ENCODE measurements at places on chromosomes 2 and 18.

DNA sequence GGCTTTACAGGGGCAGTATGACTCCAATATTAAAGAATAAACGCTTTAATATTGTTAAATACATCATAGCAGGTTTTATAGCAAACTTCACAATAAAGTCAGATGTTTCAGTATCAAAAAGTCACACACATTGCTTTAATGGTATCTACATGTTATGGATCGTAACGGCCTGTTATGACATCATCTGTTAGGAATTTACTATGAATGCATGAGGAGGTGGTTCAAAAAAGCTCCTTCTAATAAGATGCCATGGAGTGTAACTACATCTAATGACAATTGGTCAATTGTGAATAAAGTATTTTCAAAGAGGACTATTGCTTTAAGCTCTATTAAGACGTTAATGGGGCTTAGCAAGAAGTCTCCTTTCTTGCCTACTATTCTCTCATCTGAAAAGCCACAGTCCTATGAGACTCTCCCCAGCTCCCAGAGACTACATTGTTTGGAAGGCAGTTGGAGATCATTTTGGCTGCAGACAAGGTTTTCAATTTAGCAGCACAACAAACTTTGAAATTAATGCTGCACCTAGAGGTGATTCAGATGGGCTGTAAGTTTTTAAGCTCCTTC is 300.7 kb upstream of the MEIS1 start:
- DNase-seq: no peak

GRCh38 chr2:233456111-233456510 is 101.8 kb downstream of the DGKD start:
- no peak for DNase-seq

GRCh38 chr18:27894746-27895145 is 282.2 kb downstream of the CDH2 start:
- DNase-seq: no peak

GRCh38 chr2:100381240-100381639 is 36.2 kb downstream of the CHST10 start:
- DNase-seq: peak; percentile 64

DNA sequence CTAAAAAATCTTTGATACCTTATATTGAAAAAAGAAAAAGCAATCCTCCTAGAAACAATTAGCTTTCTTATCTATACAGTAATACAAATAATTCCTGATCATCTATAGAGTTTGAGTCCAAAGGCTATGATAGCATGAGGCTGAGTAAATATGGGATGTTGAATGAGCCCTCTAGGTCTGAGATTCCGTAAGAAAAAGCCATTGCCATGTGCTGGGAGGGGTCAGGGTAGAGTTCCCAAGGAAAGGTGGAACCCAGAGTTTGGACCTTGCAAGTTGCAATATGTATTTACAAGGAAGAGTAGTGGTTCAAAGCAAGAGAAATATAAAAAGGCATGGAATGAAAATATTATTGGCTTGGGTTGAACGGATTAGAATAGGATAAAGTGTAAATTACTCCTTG is 178.1 kb downstream of the DCC start:
- no peak for DNase-seq

GRCh38 chr2:106161938-106162820 is 31.9 kb downstream of the UXS1 start:
- DNase-seq: no peak

DNA sequence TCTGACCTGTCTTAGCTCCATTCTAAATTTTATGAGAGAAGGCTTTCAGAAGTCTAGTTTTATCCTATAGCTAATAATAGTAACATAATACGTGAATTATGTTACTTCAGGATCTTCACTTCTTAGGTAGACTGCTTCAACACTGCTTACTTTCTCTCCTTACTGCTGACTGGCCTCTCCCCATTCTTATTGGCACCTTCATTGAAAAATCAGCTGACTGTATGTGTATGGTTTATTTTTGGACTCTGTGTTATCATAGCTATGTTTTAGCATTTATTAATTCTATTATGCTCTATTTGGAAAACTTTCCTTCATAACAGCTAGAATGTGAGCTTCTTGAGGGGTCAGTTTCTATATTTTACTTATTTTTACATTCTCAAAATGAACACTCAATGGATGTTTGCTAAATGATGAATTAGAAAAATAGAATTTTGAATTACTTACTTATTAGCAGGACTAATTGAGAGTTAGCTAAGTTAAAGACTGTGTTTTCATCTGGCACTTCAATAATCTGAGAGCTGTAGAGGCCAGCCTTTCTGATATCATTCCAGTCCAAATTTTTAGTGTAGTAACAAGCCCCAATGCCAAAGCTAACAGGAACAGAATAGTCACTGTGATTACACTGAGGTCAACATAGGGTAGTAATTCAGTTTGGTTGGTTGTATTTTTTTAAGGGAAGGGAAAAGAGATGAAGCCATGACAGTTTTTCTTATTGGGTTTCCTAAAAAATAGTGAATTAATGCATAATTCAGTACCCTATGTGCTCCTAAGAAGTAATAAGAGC is 92.3 kb downstream of the TTC27 start:
- no peak for DNase-seq

DNA sequence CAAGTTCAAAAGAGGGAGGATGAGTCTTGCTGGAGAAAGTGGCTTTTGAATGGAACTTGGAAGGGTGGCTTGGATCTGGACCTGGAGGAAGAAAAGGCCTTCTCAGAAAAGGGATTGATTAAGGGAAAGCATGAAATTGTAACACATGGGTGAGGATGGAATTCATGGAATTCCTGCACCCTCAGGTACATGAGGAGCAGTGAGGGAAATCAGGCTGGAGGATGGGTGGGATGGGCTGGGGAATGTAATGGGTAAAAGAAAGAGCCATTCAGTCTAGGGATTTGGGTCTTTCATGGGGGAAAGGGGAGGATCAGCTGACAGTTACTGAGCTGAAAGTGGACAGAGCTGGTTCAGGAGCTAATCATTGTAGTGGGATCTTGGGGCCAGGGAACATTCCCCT is 51.2 kb upstream of the HAAO start:
- no peak for DNase-seq

DNA sequence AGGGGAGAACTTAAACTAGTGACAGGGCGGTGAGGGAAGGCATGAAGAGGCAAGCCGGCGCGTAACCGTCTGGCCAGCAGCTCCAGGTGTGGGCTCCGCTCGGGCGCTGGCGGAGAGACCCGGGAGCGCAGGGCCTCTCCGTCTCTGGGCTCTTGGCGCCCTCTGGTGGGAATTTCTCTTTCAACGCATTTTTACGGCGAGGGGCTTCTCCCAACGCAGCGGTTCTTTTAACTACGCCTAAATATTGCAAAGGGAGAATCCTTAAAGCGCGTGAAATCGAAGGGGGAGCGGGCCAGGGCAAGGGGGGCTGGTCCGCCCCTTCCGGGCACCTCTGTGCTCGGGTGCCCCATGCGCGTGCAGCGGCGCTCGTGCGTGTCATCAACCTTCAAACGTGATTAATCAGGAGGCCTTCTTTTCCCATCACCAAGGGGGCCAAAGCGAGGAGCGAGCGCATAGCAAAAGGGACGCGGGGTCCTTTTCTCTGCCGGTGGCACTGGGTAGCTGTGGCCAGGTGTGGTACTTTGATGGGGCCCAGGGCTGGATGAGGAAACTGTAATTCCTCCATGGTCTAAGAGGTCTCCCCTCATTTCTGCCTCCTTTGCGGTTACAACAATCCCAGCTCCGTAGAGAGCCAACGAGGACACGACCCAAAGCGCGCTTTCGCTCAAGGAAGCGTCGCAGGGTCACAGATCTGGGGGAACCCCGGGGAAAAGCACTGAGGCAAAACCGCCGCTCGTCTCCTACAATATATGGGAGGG is 762 bp upstream of the GAD1 start:
- peak; percentile 27 for DNase-seq

DNA sequence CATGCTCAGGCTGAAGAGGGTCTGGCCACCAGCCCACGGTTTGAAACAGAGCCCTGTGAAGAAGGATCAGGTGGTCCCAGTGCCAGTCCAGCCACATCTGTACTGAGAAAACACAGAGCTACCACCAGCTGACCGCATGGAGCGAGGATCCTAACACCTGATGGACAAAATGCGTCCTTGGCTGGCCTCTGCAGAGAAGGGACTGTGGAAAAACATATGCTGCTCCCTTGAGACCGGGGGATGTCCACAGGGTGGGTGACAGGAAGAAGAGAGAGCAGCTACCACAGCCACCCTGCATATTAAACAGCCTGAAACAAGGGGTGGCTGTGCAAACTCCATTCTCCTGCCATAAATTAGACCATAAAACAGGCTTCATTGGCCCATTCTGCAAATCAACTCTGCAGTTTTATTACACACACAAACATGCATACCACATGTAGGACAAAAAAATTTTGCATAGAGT is 137.2 kb downstream of the BCL2 start:
- DNase-seq: no peak

GRCh38 chr18:36284671-36285295 is 12.7 kb upstream of the FHOD3 start:
- peak; percentile 27 for DNase-seq

GRCh38 chr2:59025157-59025757 is 784.1 kb upstream of the FANCL start:
- DNase-seq: peak; percentile 65

DNA sequence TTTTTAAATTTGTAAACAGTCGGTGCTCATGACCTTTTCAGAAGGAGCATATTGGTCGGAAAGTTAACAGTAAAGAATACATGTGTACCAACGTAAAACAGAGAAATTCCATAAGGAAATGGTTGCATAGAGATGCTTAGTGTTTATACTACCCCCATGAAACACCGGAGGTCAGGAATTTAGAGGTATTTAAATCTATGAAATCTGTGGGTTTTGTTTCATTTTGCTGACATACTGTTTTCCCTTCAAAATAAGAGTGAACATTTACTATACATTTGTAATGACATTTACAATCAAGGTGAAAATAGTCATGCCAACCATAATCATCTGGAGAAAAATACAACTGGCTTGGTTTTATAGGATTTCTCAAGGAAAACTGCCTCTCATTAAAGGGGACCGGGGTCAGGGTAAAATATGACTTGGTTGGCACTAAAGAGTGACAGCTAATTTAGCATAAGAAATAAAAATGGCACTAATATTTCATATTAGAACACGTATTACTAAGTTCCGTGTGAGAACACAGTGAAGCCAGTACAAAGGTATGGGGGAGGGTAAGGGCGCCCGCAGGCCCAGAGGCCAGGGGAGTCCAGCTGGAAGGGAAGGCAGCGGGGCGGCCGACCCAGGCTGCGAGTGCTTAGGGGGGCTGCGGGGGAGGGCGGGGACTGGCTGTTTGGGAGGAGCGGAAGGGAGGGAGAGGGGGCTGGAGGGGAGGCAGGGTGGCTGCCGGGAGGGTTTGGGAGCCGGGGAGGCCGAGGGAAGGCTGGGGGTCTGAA is 1.1 kb upstream of the RNU4ATAC start:
- DNase-seq: peak; percentile 39

DNA sequence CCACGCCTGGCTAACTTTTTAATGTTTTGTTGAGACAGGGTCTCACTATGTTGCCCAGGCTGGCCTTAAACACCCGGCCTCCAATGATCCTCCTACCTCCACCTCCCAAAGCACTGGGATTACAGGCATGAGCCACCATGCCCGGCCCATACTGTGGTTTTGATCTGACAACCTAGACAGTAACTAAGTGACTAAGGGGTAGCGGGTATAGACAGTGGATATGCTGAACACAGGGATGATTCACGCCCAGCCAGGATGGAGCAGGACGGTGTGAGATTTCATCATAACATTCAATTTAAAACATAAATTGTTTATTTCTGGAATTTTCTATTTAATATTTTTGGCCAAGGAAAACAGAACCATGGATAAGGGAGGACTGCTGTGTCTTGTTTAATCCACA is 36.0 kb upstream of the YPEL5 start:
- no peak for DNase-seq

All from bone marrow (tissue), 2 donors.